ENCODE measurements at places on chromosomes 16 and 17.

DNA sequence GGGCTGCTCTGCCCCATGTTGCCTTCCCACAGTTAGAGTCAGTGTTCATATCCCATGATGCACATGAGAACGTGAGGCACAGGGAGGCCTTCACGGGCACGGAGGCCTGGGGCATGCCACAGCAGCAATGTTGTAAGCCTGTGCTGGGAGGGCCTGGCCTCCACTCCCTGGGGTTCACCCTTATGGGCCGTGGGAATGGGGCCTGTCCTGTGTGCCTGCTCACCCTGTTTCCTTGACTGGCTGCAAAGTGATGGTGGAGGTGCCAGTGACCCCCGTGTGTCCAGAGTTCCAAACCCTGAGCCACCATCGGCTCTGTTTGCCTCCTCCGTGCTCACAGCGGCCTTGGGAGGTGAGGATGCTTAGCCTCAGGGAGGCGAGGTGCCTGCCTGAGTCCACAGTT lies 9.6 kb downstream of the POLR3E start:
- no peak for DNase-seq

DNA sequence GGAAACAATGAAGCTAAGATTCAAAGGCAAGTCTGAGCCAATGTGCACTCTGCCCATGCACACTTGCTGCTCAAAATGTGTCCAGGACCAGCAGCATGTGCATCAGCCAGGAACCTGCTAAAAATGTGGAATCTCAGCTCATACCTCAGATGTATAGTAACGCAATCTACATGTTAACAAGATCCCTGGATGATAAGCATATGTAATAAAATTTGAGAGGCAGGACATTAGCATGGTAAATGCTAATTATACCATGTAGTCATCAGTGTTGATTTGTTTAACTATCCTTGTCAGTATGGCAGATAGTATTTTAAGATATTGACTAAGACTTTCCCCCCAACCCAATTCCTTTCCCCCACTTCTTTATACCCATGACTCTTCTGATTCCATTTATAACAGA lies 379.6 kb downstream of the TOX3 start:
- DNase-seq, result no peak

DNA sequence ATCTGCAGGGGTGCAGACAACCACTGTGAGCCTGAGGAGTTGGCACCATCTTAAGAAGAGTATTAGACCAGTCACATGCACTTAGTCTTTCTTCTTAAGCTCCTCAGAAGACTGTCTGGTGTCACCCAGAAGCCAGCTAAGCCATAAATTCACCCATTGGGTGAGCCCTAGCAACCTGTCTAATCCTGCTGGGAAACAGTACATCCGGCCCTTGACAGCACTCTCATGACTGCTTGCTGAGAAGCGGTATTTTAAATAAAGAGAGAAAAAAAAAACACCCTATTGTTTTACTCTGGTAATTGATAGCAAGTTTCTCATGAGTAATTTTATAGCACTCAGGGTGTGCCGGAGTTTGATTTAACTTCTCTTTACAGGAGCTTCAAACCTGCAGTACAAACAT lies 134.7 kb downstream of the SOX9 start:
- DNase-seq, result no peak

DNA sequence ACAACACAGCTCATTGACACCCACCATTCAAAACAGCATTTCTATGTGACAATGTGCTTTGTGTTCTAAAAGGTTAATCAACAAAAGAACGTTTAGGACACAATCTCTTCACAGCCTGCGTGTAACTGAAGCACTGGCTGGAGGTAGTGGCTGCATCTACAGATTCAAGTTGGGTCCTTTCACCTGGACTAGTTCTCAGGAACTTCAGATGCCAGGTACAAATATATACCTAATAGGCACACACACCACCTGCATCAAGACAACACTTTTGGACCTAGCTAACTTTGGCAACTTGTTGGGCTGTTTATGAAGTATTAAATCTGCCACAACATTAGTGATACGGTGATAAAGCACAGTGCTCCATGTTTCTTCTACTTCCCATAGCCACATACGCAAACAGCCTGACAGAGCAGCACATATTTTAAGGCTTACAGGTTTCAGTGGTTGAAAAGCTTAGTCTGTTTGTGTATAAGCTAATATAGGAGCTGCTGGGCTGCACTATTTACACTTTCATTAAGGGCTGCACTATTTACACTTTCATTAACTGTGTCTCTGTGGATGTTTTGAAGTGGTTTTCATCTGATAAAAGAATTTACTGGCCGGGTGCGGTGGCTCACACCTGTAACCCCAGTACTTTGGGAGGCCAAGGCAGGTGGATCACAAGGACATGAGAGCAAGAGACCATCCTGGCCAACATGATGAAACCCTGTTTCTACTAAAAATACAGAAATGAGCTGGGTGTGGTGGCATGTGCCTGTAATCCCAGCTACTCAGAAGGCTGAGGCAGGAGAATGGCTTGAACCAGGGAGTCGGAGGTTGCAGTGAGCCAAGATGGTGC lies 132.6 kb downstream of the PARN start:
- no peak for DNase-seq

DNA sequence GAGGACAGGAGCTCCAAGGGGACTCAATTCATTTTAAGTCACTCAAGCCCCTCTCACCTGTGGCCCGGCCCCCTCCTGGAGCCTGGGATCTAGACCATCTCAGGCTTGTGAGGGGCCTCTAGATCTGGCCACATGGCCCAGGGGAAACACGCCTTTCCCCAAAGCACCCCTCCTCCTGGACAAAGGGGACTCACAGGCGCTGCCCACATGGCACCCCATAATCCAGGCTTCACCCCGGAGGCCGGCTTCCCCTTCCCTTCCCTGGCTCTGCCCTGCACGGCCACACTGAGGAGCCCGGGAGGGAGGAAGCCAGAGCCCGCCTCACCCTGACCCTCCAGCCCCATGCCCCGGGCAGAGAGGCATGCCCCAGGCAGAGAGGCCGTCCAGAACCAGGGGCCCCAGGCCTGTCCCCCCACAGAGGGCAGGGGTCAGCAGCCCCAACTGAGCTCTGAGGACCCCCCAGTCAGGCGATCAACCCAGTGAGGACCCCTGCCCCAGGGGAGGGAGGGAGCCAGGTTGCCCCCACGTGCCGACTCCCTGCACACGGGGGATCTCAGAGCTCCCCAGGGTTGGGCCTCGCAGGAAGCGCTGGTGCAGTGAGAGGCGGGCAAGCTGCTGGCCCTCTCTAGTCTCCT lies 10.9 kb downstream of the HS3ST6 start:
- DNase-seq, result no peak

GRCh38 chr17:19248151-19248927 lies 11.2 kb downstream of the EPN2 start:
- DNase-seq, result no peak
